ENCODE measurements at places on chromosomes 5 and 9.

DNA sequence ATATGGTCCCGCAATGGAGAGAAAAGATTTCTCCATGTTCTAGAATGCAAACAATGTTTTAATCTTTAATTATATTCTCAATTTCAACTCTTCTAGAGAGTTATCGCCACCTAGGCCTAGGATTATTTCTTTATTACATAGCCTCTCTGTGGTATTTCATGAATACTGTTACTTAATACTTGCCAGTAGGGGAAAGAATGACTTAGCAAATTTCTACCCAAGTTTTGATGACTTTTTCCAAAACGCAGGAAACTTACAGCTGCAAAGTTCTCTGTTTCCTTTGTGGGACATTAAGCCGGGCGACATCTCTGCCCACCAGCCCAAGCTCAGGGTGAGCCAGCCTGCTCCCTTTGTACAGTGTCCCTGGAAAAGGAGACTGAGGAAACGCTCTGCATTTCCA, 73.8 kb downstream of the MED27 start:
- no peak for DNase-seq

- DNase-seq = no peak
These were observed 17.5 kb downstream of the TMEM161B start for GRCh38 chr5:88251048-88251711.

GRCh38 chr9:28547527-28547926, 974.2 kb upstream of the C9orf72 start:
- no peak for DNase-seq

GRCh38 chr5:88746438-88746882, 136.5 kb downstream of the MEF2C start:
- DNase-seq = no peak

DNA sequence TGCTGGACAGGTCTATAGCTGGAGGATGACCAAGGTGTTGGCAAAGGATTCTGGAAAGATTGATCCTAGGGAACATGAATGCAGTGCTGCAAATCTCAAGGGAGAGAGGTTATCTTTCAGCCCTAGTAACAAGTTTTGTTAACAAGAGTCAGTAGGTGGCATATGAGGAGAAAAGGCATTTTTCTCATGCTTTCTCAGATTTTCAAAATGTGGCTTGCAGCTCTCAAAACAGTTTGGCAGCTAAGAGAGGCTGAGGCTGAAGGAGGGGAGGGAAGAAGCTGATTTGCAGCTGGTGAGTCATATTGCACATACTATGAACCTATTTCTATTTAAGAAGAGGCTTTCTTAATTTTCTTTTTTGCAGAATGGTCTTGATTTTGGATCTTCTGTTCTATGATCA, 64.3 kb upstream of the PCA3 start:
- no peak for DNase-seq

DNA sequence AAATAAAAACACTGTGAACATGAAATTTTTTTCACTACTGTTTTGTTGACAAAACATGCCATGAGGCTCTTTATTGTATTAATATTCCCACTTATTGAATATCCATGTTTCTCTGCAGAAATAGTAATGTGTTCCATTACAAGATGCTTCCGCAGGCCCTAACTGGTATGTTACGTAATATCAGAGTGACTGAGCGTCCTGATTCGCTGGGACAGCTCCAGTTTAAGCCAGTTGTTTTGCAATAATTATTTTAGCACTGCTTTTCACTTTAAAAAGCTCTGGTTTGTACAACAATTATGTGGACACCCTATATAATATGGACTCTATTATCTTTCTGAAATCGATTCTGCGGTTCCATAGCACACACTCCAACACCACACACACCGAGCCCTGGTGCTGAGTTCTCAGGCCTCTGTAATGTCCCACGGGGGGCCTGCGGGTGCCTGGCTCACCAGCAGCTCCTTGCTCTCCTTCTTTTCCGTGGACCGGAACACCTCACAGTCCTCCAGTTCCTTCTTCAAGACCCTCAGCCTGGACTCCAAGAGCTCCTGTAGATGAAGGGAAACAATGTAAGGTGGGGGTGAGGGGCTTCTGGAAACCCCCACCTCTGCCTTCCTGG, 1.8 kb downstream of the TRIM7 start:
- DNase-seq = no peak

- no peak for DNase-seq
These were observed 44.8 kb downstream of the RCL1 start for GRCh38 chr9:4837261-4838188.

DNA sequence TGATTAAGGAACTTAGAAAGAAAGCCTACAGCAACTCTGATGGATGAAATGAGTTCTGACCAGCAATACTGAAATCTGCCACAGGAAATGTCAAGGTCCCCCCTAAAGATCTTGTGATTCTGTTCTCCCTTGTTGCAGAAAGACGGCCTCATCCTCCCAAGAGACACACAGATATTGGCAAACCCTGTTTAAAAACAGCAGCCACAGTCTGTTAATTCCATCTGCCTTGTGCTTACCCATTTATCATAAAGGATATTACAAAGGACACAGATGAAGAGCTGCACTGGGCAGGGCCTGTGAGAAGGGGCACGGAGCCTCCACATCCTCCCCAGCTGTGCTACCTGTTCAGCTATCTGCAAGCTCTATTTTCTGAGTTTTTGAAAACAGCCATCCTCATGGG, 15.2 kb downstream of the RAPGEF1 start:
- DNase-seq = no peak

DNA sequence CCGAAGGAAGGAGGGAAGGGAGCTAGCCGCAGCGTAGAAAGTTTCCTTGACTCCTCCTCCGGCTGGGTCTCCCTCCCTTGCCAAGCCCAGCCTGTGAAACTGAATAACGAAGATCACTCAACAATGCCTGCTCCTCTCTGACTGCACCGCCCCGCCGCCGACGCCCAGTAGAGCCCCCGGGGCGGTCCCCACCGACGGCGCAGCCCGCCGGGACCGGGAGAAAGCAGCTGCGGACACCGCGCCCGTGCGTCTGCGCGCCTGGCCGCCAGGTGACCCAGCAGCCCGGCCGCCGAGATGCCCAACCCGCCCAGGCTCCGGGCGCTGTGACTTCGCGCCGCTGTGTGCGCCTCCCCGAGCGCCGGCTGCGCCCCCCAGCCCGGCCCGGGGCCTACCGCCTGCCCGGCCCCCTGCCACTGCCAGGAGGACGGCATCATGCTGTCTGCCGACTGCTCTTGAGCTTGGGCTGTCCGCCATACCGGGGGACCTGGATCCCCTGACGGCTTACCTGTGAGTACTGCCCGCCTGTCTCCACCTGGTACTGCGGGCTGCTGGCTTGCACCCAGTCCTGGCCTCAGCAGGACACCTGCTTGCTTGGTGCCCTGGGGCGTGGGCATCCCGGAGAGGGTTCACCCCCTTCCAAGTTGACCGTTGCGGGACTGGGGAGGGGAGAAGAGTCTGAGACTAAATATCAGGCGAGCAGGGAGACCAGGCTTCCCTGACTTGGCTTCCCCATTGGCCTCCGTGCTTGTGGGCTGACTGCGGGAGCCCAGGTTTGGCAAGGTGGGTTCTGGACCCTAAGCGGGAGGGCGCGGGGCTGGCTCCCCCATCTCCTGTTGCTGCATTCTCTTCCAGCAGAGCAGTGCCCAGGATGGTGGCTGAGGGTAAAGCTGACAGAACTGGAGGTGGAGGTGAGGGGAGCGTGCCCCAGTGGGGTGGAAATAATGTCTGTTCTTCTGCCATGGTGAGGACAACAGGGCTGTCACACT, 26.2 kb upstream of the SPTLC1 start:
- DNase-seq = peak; percentile 79

- no peak for DNase-seq
These were observed 237.5 kb downstream of the CD180 start for GRCh38 chr5:66958980-66959641.

- peak; percentile 50 for DNase-seq
These were observed at the start of gene IRX4 for GRCh38 chr5:1882337-1883119. TSS of gene IRX4 (minus strand) at chr5:1882925. CDS start at chr5:1882647, 278 bp downstream.

- DNase-seq = no peak
These were observed 297.9 kb upstream of the SEMA6A start for GRCh38 chr5:116872486-116872885.

DNA sequence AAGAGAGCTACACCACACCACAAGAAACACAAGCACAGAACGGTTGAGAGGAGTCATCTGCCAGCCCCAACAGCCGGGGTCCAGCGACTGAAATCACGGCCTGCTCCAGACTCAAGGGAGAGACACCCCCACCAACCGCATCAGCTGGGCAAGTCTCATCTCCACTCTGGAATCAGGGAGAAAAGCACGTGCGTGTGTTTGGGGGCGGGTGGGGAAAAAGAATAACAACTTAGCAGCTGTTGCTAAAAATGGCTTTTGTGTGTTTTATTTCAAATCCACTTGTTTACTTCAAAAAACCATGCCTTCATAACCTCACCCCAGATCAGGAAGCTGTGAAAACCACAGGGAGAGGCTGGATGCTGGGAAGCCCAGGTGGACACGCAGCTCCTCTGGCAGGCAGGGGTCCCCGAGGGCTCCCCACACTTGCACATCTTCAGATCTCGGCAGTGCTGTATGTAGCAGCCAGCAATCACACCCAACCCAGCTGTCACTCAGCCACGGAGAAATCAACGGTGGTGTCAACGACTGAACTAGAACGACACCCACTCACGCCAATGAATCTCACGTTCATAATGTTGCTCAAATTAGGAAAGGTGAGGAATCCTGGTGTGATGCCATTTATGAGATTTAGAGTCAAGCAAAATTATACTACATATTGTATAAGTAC, 19.0 kb downstream of the PNPLA7 start:
- DNase-seq = no peak

DNA sequence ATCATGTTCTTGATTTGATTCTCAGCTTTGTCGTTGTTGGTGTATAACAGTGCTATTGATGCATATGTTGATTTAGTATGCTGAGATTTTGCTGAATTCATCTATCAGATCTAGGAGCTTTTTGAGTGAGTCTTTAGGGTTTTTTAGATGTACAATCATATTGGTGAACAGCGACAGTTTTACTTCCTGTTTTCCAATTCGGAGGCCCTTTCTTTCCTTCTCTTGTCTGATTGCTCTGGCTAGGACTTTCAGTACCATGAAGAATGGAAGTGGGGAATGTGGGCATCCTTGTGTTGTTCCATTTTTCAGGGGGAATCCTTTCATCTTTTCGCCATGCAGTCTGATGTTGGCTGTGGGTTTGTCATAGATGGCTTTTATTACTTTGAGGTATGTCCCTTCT, 100.4 kb downstream of the SGCD start:
- no peak for DNase-seq

- no peak for DNase-seq
These were observed 189.8 kb downstream of the WDR70 start for GRCh38 chr5:37568893-37569292.

- DNase-seq = no peak
These were observed 384.9 kb downstream of the RAB3C start for GRCh38 chr5:58967597-58968281.

GRCh38 chr9:130743656-130744055, 50.1 kb downstream of the EXOSC2 start:
- no peak for DNase-seq

- DNase-seq = no peak
These were observed 65.7 kb upstream of the EIF4EBP3 start for GRCh38 chr5:140481758-140482157.

DNA sequence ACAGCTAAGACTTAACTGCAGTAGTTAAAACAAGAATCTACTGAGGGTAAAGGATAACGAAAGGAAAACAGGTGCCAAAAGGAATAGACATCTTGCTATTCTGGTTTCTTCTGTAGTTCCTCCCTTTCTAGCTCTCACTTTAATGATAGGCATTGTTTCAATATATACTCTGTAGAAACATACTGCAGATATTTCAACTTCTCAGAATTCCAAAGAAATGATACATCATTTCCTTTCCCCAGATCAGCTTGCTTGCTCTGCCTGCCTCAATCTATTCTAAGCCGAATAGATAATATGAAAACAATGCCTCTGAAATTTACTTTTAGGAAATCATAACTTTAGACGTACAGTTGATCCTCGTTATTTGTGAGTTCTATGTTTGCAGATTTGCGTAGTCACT, 46.3 kb downstream of the ACO1 start:
- DNase-seq = no peak

- DNase-seq = no peak
These were observed 60.6 kb downstream of the SLC1A3 start for GRCh38 chr5:36666986-36667385.

- no peak for DNase-seq
These were observed 94.0 kb downstream of the RCL1 start for GRCh38 chr9:4886698-4887097.

DNA sequence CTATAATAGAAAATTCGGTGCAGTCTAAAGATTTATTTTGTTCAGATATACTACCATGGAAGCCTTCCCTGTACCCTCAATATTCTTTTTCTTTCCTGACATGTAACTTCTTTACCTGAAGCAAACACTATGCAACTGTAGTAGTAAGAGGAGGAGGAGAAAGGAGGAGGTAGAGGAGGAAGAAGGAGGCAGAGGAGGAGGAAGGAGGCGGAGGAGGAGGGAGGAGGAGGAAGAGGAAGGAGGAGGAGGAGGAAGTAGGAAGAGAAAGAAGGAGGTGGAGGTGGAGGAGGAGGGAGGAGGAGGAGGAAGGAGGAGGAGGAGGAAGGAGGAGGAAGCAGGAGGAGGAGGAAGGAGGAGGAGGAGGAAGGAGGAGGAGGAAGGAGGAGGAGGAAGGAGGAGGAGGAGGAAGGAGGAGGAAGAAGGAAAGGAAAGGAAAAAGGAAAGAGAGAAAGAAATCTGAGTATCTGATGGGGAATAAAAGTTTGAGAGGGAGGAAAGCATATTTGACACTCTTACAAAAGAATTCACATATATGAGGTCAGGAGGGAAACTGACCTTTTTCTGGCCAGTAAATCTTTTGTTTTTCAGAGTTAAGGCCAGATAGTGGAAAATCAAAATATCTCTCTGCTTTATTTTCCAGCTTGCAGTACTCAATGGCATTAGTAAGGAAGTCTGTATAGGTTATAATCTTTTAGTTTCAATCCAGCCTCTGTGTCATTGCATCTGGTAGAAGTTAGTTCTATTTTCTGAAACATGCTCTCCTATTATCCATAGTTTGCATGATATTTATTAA, 114.5 kb upstream of the LPAR1 start:
- DNase-seq = no peak

- peak; percentile 56 for DNase-seq
These were observed 1.3 kb downstream of the PSAT1 start for GRCh38 chr9:78298046-78298765.

DNA sequence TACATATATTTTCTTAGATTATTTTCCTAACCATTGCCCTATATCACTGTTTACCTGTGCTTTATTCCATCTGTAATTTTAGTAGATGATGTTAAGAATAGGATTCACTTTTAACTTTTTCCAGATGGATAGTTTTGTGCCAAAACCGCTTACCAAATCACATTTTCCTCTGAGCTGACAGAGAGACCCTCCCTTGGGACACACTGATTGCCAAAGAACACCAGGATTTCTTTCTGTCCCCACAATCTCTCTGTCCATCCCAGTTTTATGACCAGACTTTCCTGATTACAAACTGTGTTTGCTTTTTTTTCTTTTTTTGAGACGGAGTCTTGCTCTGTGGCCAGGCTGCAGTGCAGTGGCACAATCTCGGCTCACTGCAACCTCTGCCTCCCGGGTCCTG, 81.3 kb upstream of the SPATA31C2 start:
- no peak for DNase-seq

DNA sequence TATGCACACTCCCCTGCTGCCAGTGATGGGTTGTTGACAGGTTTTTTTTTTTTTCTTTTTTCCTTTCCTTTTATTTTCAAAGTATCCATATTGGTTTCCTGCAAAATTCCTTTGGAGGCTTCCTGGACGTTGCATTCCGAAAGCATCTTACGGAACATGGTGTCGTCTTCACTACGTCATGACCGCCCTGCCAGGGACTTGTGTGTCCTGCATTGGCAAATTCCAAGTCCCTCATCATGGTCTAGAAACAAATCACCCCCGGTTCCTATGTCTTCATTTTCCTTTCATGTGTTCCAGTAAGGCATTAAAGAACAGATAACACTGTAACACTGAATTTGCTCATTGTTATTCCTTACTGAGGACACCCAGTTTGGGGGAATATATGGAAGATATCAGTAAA, 35.0 kb upstream of the ADAMTSL1 start:
- DNase-seq = no peak

Data from SK-N-SH (cell line).